ENCODE measurements at places on chromosomes 16 and 17.

DNA sequence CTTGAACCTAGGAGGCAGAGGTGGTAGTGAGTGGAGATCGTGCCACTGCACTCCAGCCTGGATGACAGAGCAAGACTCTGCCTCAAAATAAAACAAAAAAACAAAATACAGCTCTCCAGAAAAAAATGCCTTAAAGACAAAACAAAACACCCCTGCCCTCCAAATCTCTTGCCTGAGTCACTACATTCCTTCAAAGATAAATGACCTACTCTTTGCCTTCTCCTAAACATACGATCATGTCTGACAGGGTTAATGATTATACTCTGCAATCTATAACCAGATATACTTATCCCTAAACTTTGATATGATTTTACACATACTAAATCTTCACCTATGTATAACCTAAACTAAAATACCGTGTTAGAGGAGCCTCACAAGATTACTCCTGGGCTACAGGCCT, 1.4 kb upstream of the SETD6 start:
- DNase-seq, result no peak

DNA sequence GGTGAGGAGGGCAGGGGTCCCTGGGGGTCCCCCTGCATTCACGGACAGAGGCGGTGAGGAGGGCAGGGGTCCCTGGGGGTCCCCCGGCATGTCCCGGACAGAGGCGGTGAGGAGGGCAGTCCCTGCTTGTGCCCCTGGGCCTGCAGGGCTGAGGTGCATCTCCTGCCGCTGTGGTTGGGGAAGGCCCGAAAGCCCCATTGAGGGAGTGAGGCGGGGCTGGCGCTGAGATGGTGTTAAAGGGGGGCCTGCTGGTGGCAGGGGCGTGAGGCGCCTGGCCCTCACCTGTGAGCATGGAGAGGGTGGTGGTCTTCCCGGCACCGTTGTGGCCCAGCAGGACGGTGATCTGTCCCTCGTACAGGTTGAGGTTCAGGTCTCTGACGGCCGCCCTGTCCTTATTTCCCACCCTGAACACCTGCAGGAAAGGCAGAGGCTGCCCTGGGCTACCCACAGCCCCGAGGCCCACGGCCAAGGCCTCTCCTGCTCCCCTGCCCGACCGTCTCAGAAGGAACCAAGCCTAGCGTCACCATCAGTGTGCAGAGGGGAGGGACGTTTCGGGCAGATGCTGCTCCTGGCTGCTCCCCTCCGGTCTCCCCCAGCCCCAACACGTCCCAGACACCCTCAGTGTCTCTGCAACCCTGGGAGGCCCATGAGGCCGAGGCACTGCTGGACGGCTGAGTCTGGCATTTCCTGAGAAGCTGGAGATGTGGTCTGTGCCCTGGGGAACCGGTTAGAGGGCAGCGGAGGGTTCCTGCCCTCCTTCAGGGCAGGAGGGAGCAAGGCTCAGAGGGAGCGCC, 31.4 kb upstream of the RNPS1 start:
- no peak for DNase-seq

DNA sequence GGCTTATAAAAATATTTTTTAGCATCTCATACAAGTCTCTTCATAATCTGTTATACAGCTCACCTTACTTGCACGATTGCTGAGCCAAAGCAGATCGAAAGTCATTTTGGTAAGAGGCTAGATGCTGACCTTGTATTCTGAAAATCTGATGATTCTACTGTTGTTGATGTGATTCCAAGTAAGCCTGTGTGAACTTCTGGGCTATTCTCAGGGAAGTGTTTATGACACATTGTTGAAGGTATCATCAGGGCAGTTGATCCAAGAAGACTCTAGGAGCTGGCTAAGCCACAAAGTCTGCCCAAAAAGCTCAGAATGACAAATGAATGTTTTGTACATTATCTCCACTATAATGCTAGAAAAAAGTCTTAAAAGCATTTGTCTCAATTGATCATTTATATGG, 16.0 kb downstream of the OMG start:
- no peak for DNase-seq

DNA sequence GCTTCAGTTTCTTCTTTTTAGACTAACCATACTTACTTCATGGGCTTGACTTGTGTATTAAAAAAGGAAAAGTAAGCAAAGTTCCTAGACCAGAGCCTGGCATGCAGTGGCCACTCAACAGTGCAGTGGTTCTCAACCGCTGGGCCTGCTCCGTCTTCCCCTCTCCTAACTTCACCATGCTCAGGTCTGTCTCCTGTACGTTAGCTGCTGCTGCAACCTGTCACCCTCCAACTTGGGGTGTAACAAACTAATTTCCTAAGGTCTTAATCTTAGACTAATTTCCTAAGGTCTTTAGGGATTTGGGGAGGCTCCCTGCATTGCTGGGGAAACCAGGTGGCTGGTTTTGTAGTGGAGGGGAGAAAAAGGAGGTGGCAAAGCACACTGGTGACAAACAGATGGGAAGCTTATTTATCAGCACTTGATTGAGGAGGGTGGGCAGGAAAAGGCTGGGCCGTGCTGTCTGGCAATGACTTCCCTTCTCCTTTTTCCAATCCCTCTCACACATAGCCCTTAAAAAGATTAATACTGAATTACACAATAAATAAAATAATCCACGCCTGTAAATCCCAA, 2.2 kb upstream of the ARL4D start:
- DNase-seq, result no peak

DNA sequence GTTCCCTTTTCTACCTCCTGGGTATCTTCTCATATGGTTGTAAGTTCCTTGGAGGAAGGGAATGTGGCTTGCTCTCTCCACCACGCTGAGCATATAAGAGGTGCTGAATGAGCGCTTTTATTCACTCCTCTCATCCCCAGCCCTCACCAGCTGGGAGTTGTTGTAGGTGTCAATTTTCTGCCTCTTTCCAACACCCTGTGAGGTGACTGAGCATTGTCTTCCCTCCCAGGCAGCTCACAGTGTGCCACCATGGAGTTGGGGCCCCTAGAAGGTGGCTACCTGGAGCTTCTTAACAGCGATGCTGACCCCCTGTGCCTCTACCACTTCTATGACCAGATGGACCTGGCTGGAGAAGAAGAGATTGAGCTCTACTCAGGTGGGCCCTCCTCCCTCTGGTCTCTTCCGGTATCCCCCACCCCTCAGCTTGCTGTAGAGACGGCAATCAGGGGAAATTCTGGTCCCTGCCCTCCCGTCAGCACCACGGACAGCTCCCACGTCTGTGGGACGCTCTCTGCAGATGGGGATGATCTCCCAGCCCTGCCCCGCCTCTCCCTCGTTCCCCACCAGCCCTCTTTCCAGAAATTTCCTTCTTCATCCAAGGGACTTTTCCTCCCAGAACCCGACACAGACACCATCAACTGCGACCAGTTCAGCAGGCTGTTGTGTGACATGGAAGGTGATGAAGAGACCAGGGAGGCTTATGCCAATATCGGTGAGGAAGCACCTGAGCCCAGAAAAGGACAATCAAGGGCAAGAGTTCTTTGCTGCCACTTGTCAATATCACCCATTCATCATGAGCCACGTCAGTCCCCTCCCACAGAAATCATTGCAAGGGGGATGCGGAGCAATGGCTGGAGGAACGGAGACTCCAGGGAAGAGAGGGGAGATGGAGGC, 18.3 kb downstream of the CIITA start:
- DNase-seq, result no peak

- DNase-seq, result no peak
Measured at GRCh38 chr16:2792940-2793339, 5.3 kb upstream of the PRSS41 start.

DNA sequence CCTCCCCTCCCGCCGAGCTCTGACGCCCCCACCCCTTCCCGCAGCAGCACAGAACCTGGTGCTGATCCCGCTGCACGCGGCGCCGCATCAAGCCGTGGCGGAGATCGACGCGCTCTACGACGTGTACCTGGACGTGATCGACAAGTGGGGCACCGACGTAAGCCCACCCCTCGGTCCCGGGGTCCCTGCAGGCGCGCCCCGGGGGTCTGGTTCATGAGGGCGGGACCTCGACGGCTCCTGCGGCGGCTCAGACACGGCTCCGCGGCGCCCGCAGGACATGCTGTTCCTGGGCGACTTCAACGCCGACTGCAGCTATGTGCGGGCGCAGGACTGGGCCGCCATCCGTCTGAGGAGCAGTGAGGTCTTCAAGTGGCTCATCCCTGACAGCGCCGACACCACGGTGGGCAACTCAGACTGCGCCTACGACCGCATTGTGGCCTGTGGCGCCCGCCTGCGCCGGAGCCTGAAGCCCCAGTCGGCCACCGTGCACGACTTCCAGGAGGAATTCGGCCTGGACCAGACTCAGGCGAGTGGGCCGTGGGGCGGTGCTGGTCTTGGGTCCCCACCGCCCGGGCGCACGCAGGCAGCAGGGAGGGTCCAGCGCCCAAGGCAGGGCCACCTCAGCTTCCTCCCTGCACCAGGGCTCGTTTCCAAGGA, 1.4 kb downstream of the DNASE1L2 start:
- no peak for DNase-seq

DNA sequence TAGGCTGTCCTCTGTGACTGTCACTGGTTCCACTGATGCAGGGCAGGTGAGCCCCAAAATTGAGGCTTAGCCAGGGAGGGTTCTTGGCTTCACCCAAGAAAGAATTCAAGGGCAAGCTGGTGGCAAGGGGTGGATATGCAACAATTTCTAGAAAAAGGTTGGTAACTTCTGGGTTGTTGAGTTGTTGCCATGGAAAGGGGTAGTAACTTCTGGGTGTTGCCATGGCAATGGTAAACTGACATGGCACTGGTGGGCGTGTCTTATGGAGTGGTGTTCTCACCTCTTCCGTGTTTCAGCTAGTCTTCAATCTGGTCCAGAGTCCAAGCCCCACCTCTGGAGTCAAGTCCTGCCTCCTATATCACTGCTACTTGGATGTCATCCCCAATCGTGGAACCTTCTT, 9.5 kb upstream of the GUCY2D start:
- DNase-seq, result no peak

DNA sequence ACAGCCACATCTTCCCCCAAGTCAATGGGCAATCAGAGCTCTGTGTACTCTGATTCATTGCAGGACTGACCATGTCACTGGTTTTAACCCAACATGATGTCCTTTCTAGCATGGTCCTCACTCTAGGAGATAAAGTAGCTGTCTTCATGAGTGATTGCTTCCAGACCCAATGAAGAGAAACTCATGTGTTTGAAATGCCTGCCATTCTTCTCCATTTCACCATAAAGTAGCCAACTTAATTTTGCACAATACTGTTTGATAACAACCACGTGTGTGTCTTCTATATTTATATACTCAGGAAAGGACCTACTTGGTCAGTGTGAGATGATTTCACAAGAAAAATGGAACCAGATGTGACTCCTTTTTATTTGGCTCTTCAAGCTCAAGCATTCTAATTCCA, 172.5 kb downstream of the AXIN2 start:
- no peak for DNase-seq

DNA sequence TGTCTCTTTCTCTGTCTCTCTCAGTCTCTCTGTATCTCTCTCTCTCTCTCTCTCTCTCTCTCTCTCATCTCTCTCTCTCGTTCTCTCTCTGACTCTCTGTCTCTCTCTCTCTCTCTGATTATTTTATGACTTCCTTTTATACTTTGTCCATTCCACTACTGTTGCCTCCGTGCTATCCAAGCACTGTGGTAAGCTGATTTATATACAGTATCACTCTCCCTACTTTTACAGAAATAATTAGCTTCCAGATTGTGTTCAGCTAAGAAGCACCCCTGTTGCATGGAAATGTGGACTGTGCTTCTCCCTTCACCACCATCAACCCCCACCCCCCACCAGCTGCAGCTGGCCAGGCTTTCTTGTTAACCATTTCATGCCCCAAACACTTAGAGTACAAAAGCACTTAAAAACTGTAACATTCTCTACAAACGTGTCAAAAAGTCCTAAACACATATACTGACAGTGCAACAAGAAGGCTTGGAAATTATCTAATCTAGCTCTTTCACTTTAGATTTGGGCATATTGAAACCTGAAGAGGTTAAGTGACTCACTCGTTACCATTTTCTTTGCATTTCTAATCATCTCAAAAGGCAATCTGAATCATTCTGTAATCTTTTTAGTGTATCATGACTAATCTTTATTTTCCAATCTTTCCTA, 11.6 kb upstream of the TMEM100 start:
- DNase-seq, result no peak

DNA sequence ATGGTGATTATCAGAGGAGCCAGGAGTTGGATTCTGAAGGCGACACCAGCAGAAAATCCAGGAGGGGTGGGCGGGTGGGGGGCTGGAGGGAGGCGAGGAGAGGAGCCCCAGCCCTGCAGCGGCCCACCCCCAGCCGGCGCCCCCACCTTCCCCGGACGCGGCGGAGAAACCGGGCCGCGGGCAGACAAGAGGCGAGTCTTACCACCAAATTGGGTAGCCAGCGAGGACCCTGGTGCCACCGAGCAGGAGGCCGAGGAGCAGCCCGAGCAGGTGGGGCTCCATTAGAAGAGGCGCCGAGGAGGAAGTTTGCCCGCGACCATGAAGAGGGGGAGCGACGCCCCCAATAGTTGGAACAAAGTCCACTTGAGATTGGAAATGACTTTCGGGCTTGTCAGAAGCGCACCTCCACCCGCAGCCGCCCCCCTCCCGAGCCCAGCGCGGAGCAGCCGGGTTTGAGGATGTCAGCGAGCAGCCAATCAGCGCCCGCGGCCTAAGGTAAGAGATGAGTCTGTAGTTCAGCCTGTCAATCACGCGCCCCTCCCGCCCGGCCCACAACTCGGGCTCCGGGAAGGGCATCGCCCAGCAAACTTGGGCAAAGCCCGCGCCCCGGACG, at the start of gene WNT3:
Gene WNT3, minus strand, starts transcription at position 377 of the 613 bp plus-strand sequence. Its CDS starts 95 bp downstream, at position 282.
- DNase-seq, result peak; percentile 16

GRCh38 chr16:28189245-28189644, 22.5 kb downstream of the XPO6 start:
- no peak for DNase-seq

DNA sequence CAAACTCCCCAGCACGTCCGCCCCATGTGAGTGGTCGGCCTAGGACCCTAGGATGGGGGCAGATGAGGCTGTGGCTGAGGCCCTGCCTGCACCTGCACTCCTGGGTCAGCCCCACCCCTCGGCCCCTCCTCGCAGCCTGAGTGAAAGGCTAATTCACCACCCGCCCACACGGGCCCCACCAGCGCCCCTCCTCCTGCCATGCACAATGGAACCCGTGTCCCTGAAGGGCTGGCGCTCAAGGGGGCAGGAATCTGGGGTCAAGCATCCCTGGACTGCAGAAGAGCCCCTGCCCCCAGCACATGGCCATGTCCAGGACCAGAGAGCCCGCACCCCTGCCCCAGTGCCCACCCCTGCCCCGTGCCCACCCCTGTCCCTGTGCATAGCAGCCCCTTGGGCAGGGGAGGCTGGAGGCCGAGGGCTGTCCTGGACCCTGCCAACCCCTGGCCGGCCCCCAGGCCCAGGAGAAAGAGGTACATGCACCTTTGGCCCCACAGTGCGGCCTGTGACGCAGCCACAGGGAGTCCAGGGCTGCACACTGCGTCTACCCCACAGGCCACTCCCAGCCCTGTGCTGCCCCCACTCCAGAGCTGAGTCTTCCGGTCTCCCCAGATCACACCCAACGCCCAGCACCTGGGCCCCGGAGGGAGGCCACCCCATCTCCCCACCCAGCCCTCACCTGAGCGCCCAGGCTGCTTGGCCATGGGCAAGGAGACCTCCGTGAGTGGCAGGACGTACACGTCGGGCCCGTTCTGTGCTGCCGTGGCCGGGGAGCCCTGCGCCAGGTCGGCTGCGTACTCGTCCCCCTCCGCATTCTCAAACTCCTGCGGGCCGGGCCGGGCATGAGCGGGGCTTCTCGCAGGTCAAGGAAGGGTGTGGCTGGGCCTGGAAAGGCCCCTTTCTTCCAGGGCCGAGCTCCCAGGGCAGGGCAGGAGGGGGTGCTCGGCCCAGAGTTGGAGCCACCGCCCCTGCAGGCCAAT, 34.6 kb upstream of the PVALEF start:
- DNase-seq, result no peak

Data from NCI-H1105 (cell line).